HuH-7.5 (cell line): ENCODE measurements at places on chromosomes 1 and 21.

DNA sequence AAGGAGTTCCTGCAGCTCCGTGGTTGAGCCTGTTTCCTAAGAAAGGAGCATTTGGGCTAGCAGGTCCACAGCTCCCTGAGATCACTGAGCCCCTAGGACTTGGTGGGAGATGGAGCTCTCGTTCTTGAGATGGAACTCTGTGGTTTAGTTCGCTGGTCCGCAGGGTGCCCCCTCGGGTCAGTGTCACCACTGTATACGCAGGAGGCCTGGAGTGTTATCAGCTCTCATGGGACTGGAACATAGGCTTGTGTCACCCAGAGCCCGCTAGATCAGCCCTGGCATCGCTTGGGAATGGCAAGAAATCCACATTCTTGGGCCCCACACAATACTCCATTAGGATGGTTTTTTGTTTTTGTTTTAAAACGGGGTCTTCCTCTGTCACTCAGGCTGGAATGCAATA is 3.6 kb downstream of the SNAP47 start:
- DNase-seq: no peak

DNA sequence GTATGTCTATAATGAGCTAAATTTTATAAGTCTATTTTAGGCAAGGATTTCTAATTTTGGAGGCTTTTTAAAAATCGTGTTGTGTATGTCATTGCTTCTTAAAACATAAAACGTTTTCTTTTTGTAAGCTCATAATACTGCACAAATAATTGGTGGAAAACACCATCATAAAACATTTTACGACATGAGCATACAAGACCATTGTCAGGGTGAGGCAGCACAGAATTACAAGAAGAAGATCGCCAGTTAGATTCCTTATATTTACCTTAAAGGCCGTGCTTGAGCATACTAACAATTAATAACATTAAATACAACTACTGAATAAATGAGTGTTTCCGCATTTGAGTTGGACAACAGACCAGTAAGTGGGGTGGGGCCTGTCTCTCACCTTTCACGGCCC is 19.1 kb upstream of the LMX1A start:
- DNase-seq: no peak

- DNase-seq: no peak
Measured at GRCh38 chr1:40795811-40796586, 12.4 kb downstream of the KCNQ4 start.

- DNase-seq: peak; percentile 58
Measured at GRCh38 chr1:18128298-18128697, 20.7 kb downstream of the IGSF21 start.

DNA sequence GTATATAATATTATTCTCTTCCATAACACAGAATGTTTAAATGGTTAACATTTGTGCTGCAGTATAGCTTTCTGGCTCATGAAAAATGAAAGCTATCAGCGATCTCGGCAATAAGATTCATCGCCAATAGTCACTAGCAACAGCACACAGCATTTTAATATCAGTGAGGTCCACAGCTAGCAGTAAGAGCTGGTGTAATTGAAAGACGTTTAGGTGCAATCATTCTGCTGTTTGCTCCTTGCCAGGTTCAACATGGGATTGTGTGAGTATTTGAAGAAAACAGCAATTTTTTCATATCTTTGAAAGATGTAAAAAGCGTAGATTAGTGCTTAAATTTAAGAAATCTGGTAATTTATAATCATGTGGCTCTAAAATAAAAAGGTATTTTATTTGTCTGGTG is 20.1 kb downstream of the PRKACB start:
- DNase-seq: no peak

- DNase-seq: no peak
Measured at GRCh38 chr1:230332061-230332460, 94.1 kb downstream of the PGBD5 start.

- no peak for DNase-seq
Measured at GRCh38 chr1:8214501-8215173, 103.3 kb upstream of the SLC45A1 start.

DNA sequence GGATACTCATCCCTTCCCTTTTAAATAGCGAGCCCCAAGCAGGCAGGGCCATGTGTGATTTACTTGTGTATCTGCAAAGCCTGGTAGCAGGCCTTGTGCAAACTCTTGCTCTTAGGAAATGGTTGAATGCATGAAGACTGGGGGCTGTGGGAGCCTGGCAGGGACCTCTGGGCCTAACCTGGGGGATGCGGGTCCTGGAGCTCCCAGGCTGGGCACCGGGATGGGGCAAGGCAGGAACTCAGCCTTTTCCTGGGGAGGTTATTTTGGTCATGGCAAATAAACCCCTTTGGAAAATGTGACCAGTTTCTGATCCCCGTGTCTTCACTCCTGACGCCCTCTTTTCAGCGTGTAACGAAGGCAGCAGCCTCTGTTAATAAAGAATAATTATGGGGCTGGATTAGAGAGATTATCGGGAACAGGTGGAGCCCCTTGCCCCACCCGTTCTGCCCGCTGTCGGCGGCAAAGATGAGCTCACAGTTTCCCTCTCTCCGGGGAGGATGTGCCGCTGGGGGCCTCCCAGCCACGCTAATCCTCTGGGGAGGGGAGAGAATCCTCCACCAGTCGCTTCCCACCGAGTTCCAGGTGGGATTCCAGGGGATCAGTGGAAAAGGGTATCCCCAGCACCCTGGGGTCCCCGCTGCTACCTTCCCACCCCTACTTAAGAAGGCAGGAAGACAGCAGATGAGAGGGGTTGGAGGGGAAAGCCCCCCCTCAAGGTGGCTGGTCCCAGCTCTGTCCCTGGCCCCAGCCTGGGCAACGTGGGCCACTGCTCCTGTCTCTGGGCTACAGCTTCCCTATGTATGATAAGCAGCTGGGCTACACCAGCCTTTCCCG is 69.7 kb upstream of the WNT4 start:
- no peak for DNase-seq

- peak; percentile 13 for DNase-seq
Measured at GRCh38 chr1:61157468-61157987, 75.2 kb downstream of the NFIA start.

DNA sequence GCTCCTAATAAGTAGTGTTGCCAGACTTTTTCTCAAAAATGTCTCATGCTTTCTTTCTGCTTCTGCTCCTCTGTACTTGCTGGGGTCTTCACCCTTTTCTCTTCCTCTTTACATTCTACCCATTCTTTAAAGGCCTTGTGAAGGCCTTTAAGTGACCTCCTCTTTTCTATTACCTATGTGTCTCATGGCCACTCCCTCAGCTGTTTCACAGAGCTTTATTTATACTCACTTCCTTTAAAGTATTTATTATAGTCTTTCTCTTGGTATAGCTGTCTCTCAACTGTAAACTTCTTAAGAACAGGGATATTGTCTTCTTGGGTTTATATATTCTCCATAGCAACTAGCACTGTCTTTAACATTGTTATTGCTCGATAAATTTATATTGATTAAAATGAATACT is 792 bp downstream of the GOLPH3L start:
- DNase-seq: no peak

- no peak for DNase-seq
Measured at GRCh38 chr1:32127409-32128198, 19.7 kb downstream of the KPNA6 start.

- DNase-seq: no peak
Measured at GRCh38 chr1:24344090-24344742, 25.1 kb downstream of the GRHL3 start.

GRCh38 chr1:18511874-18512150 is 31.1 kb downstream of the KLHDC7A start:
- DNase-seq: no peak

DNA sequence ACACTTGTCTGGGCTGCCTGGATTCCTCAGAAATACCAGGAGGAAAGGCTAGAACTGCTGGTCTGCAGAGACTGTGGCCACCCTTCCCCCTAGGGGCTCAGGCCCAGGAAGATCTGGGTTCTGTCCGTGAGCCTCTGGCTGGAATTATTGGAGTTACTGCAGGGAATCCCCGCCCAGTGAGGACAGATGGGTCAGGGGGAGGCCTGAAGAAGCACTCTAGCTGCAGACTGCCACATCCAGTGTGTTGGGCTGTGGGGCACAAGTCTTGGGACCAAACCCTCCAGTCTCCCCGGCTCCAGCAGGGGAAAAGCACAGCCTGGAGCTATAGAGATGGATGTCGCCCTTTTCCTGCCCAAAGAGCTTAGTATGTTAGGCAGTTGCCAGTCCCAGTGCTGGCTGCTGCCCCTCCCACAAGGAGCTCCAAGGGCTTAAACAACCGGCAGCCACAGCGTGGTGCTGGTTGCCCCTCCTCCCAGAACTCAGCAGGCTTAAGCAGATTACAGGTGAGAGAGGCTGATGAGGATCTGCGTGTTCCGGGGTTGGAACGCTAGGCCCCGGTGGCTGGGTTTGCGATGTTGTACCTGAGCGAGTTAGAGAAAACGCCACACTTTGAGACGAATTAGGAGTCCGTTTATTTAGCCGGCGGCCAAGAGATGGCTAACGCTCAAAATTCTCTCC is 255.5 kb upstream of the LRRC7 start:
- no peak for DNase-seq

- no peak for DNase-seq
Measured at GRCh38 chr1:47678464-47678980, 240.7 kb downstream of the FOXD2 start.

DNA sequence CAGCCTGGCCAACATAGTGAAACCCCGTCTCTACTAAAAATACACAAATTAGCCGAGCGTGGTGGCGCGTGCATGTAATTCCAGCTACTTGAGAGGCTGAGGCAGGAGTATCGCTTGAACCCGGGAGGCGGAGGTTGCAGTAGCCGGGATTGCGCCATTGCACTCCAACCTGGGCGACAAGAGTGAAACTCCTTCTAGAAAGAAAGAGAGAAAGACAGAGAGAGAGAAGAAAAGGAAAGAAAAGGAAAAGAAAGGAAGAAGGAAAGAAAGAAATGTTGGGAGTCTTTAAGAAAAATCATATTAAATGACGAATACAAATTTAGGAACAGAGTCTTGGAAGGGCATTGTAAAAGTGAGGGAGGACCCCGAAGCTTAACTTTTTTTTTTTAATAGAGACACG is 1.8 kb upstream of the HNRNPR start:
- DNase-seq: no peak

GRCh38 chr1:109924316-109924715 is 13.7 kb downstream of the CSF1 start:
- DNase-seq: no peak

DNA sequence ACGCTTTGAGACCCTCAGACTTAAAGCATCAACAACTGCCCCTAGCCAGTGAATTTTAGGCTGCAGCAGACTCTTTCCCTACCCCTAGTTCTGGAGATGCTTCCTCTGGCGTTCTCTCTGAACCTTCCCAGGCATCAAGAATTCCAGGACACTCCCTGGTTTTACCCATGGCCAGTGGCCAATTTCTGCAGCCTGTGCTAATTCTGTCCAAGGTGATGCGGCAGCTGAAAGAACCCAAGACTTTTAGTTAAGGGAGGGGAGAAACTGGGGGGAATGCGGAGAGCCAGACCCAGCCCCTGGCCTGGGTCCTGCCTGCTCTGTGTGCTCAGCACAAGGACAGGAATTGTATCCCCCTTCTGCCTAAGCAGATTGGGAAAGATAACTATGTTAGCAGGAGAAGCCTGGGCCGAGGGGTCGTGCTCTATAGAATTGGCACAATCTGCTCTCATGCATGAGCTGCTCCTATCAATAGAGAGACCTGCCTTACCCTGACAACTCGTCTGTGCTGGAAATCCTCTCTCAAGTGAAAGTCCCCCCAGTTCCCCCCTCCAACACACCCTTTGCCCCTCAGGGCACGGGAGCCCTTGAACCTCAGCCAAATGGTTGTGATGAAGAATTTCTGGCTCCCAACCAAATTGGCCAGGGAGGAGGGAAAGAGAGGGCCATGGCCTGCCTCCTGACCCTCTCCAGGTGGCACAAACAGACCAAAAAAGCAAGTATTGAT is 5.4 kb upstream of the GJA8 start:
- no peak for DNase-seq

GRCh38 chr1:28208818-28209441 is 23.9 kb downstream of the DNAJC8 start:
- DNase-seq: peak; percentile 27

GRCh38 chr1:53068314-53069099 is 6.5 kb downstream of the PODN start:
- no peak for DNase-seq

GRCh38 chr1:38533772-38534472 is 325.6 kb downstream of the RRAGC start:
- DNase-seq: no peak

- no peak for DNase-seq
Measured at GRCh38 chr21:28590026-28590425, 402.7 kb downstream of the LTN1 start.

- DNase-seq: no peak
Measured at GRCh38 chr1:18479454-18479853, 1.3 kb upstream of the KLHDC7A start.

GRCh38 chr21:45888386-45889009 is 93.1 kb upstream of the COL6A1 start:
- DNase-seq: no peak

- DNase-seq: peak; percentile 32
Measured at GRCh38 chr1:214523124-214523824, 28.1 kb downstream of the PTPN14 start.

- DNase-seq: no peak
Measured at GRCh38 chr1:150564051-150564991, 15.1 kb downstream of the MCL1 start.

DNA sequence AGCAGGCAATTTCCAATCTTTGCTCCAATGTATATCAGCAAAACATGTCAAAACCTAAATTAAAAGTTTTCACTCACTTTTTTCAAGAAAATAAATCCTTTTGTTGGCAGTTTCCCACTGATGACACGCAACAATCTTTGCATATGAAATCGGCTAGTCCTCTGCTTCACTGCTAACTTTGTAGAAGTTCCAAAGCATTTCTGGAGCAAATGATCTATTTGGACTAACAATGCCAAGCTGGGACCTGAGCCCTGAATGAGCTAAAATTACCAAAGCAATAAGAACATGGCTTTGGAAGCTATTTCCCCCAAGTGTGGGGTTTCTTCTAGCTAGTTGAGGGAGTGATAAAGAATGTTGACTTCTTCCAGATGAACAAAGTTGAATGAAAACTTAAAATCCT is 5.1 kb downstream of the BEND5 start:
- DNase-seq: no peak

DNA sequence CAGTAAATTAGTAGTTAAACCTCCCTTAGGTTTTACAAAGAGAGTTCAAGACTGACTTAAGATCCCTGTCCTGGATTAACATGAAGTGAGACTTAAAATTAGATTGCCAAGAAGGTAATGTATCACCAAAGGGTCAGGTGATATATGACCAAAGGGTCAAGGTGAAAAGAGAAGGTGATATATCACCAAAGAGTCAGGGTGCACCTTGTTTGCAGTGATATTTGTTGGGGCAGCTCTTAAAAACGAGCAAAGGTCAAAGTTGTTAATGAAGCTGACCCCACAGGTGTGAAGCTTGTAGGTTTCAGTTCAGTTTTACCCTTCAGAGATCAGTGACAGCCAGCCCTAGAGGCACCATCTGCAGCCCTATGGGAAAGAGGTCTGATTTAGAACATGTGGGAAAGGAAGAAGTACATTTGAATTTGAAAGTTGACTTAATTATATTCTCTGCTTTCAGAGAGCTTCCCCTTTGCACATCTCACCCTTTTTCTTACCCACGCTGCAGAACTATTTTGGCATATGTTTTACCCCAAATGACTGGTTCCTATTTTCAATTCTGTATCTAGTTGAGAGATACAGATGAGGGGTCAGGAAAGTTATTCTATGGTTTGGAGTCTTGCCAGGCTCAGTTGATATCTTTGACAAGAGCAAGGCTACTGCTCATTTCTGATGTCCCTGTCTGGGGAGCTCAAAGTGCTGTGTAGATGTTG is 170.8 kb downstream of the S1PR1 start:
- no peak for DNase-seq

GRCh38 chr1:47951545-47952235 is 45.5 kb downstream of the TRABD2B start:
- DNase-seq: no peak

GRCh38 chr1:29264773-29265389 is 28.6 kb downstream of the PTPRU start:
- DNase-seq: no peak

GRCh38 chr1:160466961-160467360 is 56.1 kb downstream of the SLAMF6 start:
- no peak for DNase-seq
